ENCODE measurements at places on chromosomes 2 and 18. TPM values are rescaled to one million over a fixed set of nuclear protein-coding genes. Genes with fewer than 3 reads are reported as not detected.

ABCG5 gene
- 0.50 TPM for total RNA-seq

PPP1R1C gene
- 1.6 TPM for total RNA-seq

CCDC178 gene
- total RNA-seq, result 0.61 TPM

TMEM178A gene
- 87.0 TPM for total RNA-seq

WDR75 gene
- 38.2 TPM for total RNA-seq

HMSD gene
- total RNA-seq, result 9.4 TPM

SCN3A gene
- total RNA-seq, result 42.3 TPM
